Purkinje cell (primary cell): ENCODE measurements at places on chromosomes 1 and 21. TPM values are rescaled to one million over a fixed set of nuclear protein-coding genes. Genes with fewer than 3 reads are reported as not detected.

Gene OR2L3
- polyA plus RNA-seq, result not detected in 2 replicates

Gene GNAT2
- not detected in 2 replicates for polyA plus RNA-seq

Gene OR2G6
- not detected in 2 replicates for polyA plus RNA-seq

Gene SELP
- not detected in 2 replicates for polyA plus RNA-seq

Gene OR2T35
- not detected in 2 replicates for polyA plus RNA-seq

Gene IFI44
- 2.5 and 4.2 TPM in 2 replicates for polyA plus RNA-seq

Gene BCAN
- 11.1 and 13.8 TPM in 2 replicates for polyA plus RNA-seq

Gene KIF17
- polyA plus RNA-seq, result 1.6 and 8.3 TPM in 2 replicates
